ENCODE measurements at places on chromosomes 13 and 19.
A peak's percentile ranks its signal among the peaks of the same experiment; 100 is the strongest.

GRCh38 chr13:27053210-27053884 lies 118.3 kb downstream of the USP12 start:
- no peak for DNase-seq

GRCh38 chr19:32201636-32202051 lies 143.8 kb upstream of the ZNF507 start:
- DNase-seq, result no peak

GRCh38 chr13:114088863-114089262 lies 43.6 kb downstream of the RASA3 start:
- no peak for DNase-seq

DNA sequence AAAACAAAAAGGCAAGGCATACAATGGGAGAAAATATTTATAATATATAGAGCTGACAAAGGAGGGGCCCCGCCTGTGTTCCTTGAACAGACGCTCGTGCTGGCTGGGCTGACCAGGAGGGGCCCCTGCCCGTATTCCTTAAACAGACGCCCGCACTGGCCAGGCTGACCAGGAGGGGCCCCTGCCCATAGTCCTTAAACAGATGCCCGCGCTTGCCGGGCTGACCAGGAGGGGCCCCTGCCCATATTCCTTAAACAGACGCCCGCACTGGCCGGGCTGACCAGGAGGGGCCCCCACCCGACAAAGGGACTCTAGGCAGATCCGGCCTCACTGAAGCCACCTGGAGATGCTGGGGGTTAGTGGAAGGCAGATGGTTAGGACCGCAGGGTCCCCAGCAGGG lies 9.3 kb downstream of the ADPRHL1 start:
- no peak for DNase-seq

DNA sequence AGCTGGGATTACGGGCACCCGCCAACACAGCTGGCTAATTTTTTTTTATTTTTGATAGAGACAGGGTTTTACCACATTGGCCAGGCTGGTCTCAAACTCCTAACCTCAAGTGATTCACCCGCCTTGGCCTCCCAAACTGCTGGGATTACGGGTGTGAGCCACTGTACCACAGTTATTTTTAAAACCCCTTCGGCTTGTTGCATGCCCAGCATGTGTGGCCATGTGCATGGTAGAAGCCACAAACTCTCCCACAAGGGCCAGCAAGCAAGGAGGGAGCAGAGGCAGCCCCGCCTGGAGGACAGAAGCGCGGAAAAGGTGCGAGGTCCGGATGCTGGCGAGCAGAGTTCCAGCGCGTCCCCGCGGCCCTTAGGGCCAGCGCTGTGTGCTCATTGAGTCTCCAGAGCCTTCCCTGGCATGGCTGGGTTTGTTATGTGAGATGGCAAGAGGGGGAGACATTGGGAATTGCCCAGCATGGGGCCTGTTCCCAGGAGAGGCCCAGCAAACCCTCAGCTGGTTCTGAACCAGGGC lies 12.9 kb downstream of the THOP1 start:
- no peak for DNase-seq

GRCh38 chr13:21058361-21058760 lies 3.0 kb downstream of the LATS2 start:
- DNase-seq, result no peak

GRCh38 chr19:29964171-29964570 lies 22.1 kb downstream of the URI1 start:
- no peak for DNase-seq

- no peak for DNase-seq
These were observed 9.6 kb downstream of the TTYH1 start for GRCh38 chr19:54424660-54425381.

DNA sequence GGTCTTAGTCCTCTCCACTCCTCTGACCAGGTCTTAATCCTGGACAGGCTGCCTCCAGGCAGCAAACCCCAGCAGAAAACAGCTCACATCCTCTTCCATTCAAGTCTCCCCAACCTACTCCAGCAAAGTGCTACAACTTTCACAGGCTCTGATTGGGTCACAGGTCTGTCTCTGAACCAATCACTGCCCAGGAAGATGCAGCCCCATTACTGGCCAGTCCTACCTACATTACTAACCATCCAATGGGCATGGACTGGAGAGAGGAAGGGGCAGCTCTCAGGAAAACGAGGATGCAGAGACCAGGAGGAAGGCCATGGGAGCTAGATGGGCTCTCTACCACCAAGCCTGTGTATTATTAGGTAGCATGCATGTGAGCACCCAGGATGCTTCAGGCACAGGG lies 12.2 kb downstream of the MED26 start:
- DNase-seq, result no peak

DNA sequence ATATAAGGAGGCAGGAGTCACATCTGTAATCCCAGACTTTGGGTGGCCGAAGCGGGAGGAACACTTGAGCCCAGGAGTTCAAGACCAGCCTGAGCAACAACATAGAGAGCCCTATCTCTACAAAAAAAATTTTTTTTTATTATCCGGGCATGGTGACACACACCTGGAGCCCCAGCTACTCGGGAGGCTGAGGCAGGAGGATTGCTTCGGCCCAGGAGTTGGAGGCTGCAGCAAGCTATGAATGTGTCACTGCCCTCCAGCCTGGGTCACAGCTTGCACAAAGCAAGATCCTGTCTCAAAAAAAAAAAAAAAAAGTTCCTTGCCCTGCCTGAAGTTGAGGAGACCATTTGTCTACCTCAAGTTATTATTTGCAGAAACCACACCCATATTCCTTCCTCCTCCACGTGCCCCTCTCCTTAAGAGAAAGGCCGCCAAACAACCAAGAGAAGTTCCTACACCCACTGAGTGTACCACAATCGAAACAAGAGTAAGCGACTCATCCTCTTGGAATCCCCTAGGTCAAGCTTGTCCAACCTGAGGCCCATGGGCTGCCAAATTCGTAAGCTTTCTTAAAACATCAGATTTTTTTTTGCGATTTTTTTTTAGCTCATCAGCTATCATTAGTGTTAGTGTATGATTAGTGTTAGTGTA lies 2.2 kb downstream of the ABCC4 start:
- peak; percentile 83 for DNase-seq

- no peak for DNase-seq
These were observed 26.9 kb upstream of the PIK3R2 start for GRCh38 chr19:18126097-18126496.

- no peak for DNase-seq
These were observed 131.6 kb downstream of the COG6 start for GRCh38 chr13:39787086-39787487.

GRCh38 chr13:45086484-45086883 lies 33.8 kb upstream of the GTF2F2 start:
- DNase-seq, result no peak

- no peak for DNase-seq
These were observed 54.7 kb downstream of the MBNL2 start for GRCh38 chr13:97276862-97277269.

GRCh38 chr19:1247748-1248138 lies 640 bp upstream of the MIDN start:
- DNase-seq, result no peak

DNA sequence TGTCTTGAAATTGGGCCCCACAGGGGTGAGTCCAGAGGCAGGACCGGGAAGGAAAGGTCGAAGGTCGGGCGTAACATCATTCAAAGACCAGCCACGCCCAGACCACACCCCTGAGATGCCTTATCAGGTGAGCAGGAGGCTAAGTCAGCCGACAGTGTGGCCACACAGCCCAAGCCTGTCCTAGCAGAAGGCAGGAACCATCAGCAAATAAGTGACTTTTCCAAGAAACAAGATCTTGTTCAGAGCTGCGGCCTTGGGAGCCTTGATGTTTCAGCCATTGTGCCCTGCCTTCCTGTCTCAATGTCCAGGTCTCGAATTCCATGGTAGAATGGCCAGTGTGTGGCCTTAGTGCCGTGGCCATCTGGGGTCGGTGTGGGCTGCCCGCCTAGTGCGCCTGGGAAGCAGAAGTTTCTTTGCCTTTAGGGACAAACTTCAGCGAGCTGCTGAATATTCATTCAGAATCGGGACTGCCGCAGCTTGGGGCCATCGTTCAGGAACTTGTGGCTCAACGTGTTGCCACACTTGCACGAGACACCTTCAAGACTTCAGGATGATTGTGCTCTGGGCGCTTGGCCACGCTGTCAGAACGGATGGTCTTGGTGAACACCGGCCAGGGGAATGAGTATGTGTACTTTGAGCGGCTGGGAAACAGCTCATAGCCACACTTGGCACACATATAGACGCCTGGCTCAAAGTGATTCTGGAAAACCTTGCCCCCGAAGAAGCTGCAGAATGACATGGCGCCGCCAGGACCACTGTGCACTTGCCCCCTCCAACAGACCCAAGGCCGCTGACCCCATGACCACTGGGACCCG lies 6.1 kb upstream of the IFNL4 start:
- no peak for DNase-seq

DNA sequence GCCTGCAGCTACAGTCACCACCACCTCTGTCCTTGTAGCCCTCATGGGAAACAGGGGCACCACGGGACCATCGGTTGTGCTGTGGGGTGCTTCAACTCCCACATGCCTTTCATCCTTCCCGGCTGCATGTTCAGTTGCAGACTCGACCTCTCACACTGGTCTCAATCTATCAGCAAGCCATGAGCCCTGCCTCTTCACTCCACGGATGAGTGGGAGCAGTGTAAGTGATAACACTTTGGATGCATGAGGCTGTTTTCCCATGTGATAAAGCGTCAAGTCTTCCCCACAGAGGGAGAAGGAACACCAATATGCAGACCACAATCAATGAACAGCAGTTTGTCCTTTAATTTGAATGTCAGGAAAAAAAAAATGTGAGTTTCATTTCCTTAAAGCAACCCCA lies 12.2 kb downstream of the SERP2 start:
- no peak for DNase-seq

DNA sequence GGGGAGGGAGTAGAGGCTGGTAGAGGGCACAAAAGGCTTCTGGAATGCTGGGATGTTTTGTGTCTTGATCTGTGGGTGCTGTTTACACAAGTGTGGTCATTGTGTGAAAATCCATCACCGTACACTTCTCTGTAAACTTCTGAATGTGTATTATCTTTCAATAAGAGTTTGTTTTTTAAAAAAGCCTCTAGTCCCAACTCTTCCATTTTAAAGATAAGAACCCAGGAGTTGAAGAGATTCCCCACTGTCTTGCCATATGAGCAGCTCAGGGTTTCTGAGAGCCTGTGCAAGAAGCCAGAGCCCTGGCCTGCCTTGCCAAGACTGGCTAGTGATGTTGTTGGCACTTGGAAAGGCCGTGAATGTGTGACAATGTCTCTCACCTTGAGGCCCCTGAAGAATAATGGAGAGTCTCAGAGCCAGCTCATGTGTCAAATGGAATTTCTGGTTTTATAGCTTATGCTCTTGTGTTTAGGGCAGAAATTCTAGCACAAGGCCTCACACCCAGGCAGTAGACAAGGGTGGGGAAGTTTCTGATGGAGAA lies 57.5 kb upstream of the NPAS1 start:
- DNase-seq, result no peak

DNA sequence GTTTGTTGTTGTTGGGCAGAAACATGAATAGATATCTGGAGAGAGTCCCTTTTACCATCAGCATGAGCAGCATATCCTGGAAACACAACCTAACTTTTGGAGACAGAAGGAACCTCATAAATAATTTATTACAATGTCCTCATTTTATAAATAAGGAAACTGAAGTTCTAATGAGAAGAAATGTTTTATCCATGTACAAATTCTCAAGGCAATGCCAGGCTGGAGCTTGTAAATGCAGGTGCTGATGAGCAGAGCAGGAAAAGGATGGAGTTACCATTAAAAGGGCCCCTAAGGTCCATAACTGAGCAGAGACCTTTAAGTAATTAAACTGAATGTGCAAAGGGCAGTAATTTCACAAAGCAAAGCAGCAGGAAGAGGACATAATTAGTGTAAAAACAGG lies 17.3 kb downstream of the LCP1 start:
- DNase-seq, result no peak

GRCh38 chr13:91133941-91134802 lies 213.3 kb upstream of the MIR17HG start:
- peak; percentile 75 for DNase-seq

- no peak for DNase-seq
These were observed 120.7 kb upstream of the VSTM2B start for GRCh38 chr19:29404951-29405727.

GRCh38 chr19:2850256-2850925 lies 9.1 kb downstream of the ZNF555 start:
- DNase-seq, result no peak

- no peak for DNase-seq
These were observed 113.6 kb upstream of the ARGLU1 start for GRCh38 chr13:106681536-106681935.

GRCh38 chr13:114111577-114111976 lies 20.8 kb downstream of the RASA3 start:
- DNase-seq, result peak; percentile 42

Data from astrocyte of the spinal cord (primary cell).